ENCODE measurements at places on chromosomes 2 and 18.

GRCh38 chr18:44909191-44909719 is 228.6 kb downstream of the SETBP1 start:
- DNase-seq, result no peak

DNA sequence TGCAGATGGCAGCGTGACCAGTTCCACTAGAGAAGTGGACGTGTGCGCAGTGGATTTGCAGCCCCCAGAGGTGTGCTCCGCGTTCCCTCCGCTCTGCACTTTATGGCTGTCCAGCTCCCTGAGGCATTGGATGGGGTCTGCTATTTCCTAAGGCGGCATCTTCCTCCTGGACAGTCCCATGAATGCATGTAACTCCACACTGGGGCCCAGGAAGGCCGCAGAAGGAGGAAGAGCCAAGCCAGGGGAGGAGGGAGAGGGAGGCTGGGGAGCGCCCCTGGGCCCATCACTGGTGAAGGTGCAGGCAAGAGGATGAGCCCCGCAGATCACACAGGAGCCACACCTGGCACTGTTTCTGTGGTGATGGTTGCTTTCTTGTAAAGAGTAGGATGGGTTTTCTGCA is 99.1 kb downstream of the PTGR3 start:
- no peak for DNase-seq

GRCh38 chr2:216784456-216784855 is 75.4 kb downstream of the TNP1 start:
- DNase-seq, result no peak

- no peak for DNase-seq
Measured at GRCh38 chr2:234630801-234631261, 133.9 kb upstream of the ARL4C start.

DNA sequence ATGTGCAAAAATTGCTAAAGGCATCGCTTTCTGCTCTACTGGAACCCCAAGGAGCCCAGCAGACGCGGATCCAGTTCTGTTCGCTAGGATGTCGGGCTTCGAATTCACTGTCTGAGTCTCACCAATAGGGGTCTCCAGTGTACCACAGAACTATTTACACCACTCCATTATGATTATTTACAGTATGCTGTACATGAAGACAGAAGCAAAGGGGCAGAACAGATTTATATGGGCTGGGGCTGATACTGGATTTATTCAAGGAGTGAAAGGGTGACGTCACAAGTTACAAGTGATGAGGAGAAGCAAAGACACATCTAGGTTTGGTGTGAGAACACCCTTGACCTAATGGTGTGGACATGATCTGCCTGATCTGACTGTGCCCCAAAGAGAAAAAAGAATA is 185.3 kb upstream of the ATP5MC3 start:
- peak; percentile 54 for DNase-seq

DNA sequence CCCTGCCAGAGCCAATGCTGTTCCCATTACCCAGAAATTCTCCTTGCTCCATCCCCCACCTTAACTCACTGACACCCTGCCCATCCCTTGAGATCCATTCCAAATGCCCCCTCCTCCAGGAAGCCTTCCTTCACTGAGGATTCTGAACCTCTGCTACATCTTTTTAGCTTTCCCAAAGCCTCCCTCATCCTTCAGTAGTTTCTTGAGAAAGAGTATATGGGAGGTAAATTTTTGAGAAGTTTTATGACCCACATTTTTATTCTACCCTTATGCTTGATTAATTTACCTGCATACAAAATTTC is 93.1 kb downstream of the INHBB start:
- no peak for DNase-seq

- DNase-seq, result peak; percentile 41
Measured at GRCh38 chr2:9033385-9034168, 30.1 kb upstream of the MBOAT2 start.

- no peak for DNase-seq
Measured at GRCh38 chr2:9106338-9107167, 100.1 kb upstream of the ASAP2 start.

DNA sequence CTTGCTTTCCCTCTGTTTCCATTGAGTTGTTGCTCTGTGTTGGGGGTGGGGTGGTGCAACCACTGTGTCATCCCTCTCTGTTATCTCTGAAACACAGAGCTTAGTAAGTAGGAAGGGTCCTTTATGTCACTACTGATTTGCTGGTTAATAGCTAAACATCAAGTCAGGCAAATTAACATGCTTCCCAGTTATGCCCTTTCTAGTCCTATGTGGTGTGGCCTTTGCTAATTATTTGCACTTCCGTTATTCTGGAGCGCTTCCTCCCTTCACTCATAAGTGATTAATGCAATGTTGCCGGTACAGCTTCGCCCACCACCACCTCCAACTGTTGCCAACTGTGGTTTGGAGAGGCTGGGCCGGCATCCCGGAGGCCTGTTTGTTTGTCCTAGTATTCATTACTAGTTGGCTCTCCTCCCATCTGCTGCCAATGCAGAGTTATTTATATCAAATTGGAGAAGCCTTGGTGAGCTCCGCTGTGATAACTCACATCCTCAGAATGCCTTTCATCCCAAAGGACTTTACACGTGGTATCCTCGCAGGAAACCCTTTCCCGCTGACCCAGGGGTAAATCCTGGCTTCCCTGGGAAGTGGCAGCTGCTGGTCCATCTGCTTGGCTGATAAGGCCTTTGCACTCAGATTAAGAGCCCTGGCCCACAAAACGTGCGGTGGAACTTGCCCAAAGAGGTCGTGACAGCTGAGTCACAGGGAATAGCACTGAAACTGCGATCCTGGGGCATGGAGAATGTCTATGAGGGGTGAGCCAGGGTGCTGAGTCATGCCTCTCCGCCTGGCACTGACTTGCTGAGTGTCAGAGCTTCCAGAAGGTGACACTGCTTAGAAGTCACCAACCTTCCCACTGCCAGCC is 72.0 kb upstream of the ZCCHC2 start:
- peak; percentile 97 for DNase-seq

GRCh38 chr2:18856765-18857164 is 267.4 kb upstream of the NT5C1B start:
- no peak for DNase-seq

DNA sequence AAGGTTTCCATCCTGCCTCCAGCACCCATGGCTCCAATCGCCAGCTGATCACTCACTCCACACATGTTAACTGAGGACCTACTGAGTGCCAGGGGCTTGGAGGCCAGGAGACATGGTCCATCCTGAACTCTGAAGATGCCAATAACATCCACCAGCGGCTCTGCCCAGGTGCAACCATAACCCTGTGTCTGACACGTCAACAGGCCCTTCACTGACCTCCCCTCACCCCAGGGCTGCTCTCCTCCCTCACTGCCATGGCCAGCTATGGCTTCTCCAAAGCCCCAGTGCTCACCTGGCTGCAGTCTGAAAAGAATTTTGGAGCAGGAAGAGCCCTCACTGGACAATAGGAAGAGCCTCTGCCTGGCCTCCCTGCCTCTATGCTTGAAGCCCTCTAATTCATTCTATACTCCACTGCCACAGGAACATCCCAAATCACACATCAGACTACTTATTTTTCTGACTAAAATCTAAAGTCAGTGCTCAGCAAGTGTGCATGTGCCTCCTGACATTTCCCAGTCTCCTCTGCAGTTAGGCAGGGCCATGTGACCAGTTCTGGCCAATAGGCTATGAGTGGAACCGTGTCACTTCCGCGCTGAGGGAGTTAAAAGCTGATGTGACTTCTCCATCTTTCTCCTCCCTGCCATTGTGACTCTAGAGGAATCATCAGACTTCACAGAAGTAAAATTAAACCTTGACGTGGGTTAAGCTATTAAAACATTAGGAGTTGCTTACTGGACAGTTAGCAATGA is 37.2 kb downstream of the ZBTB7C start:
- DNase-seq, result no peak

- DNase-seq, result no peak
Measured at GRCh38 chr2:122244598-122245229, 489.3 kb downstream of the TSN start.

DNA sequence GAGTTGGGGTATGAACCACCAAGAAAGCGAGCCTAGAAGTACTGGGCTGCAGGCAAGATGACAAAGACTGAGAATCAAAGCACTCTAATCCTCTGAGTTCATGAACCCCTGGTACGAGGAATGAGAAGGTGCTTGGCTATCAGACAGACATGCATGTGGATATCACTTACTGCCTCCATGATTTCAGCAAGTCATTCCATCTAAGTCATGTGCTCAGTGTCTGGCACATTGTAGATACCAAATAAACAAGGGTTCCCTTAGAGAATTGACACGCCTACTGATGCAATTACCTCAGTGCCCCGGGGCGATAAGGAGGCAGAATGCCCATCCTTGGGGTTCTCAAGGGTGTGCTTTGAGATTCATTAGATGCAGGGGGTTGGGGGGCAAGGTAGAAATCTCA is 125.6 kb upstream of the PKDCC start:
- DNase-seq, result peak; percentile 89

DNA sequence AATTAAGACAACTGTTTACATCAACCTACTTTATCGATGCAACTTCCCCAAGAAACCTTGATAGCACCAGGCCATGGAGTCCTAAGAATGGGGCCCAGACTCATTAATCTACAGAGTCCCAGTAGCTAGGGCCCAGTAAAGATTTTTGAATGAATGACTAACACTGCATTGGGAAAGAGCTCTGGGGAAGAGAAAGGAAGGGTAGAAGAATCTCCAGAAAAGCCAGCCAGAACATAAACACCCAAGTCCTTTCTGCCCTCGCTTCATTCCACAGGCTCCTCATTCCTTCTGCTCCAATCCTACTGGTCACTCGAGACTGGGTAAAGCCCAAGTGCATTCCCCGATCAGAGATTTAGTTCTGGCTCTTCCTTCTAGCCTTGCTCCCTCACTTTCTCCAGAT is 44.3 kb downstream of the CYRIA start:
- no peak for DNase-seq

Data from erythroblast (primary cell).